ENCODE measurements at places on chromosomes 6 and 20.

DNA sequence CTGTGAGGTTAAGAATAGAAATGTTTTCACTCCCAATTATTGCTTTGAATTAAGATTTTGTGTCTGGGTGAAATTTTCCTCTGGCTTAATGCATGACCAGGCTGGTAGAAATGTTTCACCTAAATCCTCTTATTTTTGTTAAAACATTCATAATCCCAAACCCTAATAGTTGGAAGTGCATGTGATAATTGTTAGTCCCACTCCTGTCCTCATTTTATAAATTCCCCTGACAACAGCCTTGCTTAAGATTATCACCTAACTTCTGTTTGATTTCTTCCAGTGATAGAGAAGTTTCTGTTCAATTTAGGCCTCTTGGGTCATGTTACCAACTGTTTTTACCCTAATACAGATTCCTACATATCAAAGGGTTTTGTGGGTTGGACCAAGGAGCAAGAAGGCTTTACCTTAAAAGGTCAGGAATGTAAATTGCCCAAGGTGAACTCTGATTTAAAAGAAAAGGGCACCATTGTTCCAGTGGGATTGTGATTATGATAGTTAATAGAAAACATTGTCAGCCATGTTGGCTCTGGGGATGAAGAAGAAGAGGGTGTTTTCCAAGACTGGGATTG, 158.7 kb upstream of the CENPW start:
- DNase-seq: no peak

DNA sequence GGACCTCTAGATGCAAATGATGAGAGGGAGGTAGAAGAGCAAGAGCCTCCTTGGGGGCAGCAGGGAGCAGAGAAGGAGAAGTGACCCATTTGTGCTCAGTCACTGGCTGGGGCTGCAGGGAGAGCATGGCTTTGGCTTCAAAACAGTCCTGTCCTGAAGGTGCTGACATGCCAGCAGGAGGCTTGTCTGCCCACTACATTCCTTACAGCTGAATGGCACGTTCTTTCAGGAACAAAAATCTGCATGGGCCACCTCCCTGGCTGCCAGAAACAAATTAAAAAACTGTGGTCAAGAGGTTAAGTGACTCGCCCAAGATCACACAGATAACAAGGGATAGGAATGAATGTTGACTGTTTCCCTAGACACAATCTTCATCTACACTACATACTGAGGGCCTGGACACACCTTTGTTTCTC, 188.8 kb downstream of the HIVEP2 start:
- no peak for DNase-seq

GRCh38 chr6:7151381-7151780, 43.6 kb downstream of the RREB1 start:
- DNase-seq: no peak

- DNase-seq: no peak
Observed at GRCh38 chr6:130431346-130431852, 65.6 kb downstream of the TMEM200A start.

- no peak for DNase-seq
Observed at GRCh38 chr20:25256226-25256859, 8.5 kb downstream of the PYGB start.

GRCh38 chr6:10413262-10413849, 1.5 kb downstream of the TFAP2A start:
- no peak for DNase-seq

- DNase-seq: no peak
Observed at GRCh38 chr6:87808005-87808757, 106.1 kb upstream of the AKIRIN2 start.

GRCh38 chr6:158253248-158253647, 59.0 kb upstream of the TULP4 start:
- no peak for DNase-seq

DNA sequence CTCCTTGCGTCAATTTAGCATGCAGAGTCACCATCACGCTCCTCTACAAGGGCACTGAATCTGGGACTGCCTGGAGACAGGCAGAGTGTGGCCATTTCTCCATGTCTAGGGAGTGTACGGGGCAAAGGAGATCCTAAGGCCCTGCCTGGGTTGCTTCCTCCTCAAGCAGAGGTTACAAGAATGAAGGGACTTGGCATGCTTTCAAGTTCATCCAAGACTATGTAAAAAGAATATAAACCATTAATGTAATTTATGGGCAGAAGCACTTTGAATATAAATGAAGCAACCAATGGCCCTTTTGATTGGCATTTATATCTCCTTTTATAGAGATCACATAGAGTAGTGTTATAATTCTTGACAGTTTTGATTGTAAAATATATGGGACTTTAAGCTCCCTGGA, 137.5 kb downstream of the BTBD3 start:
- no peak for DNase-seq

DNA sequence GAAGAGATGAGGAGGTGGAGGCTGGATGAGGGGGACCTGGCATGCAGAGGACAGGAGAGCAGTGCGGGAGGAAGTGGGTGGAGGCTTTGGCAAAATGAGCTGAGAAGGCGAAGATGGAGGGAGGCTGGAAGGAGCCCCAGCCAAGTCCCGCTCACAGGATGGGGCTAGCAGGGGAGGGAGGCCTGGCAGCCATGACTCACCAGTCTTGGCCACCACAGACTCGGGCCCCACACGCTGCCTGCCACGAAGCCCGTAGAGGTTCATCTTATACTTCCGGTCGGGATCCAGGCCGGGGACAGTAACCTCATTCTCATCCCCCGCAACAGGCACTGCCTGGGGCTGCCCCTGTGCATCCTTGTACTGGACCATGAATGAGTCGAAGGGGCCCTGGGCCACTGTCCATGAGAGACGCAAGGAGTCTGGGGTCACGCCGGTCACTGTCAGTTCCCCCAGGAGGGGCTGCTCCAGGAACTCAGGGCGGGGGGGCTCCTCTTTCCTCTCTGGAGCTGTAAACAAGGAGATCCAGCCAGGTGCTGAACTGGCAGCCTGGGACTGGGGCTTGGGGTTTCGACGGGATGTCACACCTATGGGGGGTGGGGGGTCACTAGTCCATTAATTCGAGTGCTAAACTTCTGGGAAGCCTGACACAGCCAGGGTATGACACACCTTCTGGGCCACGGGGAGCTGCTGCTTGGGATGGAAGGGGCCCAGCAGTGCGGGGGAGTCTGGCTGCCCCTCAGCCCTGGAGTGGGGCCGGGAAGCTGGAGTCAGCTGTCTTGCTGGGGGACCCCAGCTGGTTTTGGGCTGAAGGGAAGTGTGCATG, 27.8 kb downstream of the TNXB start:
- no peak for DNase-seq

- DNase-seq: no peak
Observed at GRCh38 chr20:61052195-61052750, 199.8 kb upstream of the CDH4 start.

DNA sequence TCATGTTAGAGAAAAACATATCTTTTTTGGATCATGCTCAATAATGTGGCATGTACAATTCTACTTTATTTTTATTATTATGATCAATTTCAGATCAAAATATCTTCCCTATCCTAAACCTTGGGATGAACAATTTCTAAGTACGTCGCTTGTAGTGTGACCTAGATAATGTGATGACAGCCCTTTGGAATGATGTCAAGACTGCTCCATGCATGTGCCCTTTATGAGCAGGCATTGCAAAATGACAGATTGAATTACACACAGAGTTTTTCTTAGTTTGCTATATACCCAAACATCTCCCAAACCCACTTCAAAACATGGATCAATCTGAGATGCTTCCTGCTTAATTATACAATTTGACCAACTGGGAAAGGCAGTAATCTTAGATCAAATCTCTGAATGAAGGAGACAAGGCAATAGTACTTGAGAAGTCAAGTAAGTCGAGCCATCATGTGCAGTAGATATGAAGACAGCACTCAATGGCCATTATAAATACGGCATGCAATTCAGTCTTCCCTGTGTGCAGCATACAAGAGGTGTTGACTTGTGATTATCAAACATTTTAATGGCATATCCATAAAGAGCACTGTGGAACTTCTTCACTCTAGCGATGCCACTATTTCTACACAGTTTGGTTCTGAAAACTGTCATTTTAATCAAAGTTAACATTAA, 294.8 kb downstream of the RNF144B start:
- no peak for DNase-seq

Data from progenitor cell of endocrine pancreas (in vitro differentiated cells).